ENCODE measurements at places on chromosomes 3 and 15.

DNA sequence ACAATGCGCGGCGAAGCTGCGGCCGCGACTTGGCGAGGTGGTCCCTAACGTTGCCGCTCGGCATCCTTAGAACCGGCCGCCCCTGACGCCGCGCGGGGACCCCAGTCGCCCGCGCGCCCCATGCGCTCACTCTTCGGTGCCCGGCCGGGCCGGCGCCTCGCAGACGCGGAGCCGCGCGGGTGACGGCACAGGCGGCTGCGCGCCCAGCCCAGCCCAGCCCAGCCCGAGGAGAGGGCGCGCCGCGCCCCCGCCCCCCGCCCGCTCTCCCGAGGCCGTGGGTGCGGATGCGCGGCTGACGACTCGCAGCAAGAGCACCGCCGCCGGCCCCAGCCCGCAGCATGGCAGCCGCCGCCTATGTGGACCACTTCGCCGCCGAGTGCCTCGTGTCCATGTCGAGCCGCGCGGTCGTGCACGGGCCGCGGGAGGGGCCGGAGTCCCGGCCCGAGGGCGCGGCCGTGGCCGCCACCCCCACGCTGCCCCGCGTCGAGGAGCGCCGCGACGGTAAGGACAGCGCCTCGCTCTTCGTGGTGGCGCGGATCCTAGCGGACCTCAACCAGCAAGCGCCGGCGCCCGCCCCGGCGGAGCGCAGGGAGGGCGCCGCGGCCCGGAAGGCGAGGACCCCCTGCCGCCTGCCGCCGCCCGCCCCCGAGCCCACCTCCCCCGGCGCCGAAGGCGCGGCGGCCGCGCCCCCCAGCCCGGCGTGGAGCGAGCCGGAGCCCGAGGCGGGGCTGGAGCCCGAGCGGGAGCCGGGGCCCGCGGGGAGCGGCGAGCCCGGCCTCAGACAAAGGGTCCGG lies 437 bp downstream of the KLF13 start:
- peak; percentile 76 for DNase-seq

DNA sequence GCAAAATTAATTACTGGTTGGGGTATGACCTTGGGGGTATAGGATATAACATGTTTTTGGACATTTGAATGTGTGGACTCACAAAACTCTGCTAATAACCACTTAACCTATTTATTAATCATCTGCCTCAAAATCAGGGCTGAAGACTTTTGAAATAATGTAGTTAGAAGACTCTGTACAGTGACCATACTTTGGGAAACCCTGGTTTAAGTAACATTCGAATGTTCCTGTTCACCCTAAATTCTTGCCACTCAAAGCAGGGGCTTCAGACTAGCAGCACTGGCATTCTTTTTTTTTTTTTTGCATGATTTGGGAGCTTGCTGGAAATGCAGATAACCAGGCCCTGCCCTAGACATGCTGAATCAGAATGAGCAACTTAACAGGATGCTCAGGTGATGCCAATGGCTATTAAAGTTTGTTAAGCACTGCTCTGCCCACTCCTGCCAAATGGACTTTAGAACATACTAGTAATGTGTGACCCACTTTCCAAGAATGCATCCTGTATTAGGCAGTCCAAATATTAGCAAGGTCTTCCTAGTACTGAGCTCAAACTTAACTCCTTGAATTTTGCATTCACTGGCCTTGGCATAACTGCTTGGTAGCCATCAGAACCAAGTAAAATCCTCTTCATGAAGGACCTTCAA lies 12.7 kb upstream of the ST3GAL6 start:
- DNase-seq, result no peak

GRCh38 chr15:62494197-62494596 lies 329.1 kb upstream of the C2CD4B start:
- DNase-seq, result no peak

- no peak for DNase-seq
Measured at GRCh38 chr3:4501437-4501836, 8.3 kb downstream of the ITPR1 start.

- no peak for DNase-seq
Measured at GRCh38 chr3:109640146-109640652, 302.9 kb upstream of the DPPA4 start.
